Activated CD4-positive, alpha-beta T cell treated with anti-CD3 and anti-CD28 coated beads for 4 hours (primary cell): ENCODE measurements at places on chromosomes 4 and X.

GRCh38 chr4:140099983-140100382 lies 54.0 kb downstream of the MAML3 start:
- peak; percentile 8 for DNase-seq

DNA sequence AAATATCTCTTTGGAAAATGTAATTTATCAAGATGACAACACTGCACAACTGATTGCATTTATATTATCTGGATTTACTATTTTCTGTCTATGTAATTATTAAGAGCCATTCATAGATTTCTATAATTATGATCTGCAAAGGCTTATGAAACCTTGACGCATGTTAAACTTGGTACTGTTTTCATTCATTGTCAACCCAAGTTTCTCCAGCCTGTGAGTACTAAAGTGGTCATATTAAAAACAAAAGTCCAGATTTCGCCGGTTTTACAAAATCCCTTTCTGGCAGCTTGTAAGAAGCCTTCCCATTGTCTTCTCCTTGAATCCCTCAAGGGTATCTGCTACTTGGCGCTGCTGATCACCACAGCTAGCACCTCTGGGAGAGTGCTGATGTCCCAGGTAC lies 19.7 kb upstream of the GRPR start:
- no peak for DNase-seq

DNA sequence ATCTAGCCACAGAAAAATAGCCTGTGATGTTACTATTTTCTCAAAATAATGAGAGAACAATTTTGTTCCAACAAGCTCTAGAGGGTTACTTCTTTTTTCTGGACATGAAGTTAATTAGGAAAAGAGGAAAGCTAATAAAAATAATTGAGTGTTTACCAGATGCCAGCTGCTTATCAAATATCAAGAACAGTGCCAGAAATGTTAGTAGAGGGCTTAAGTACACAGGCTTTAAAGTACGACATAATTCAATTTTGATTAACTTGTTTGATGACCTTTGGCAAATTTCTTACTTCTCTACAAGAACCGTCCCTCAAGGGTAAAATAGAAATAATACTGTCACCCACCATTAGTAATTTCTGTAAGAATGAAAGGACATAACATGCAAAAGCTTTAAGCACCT lies 977.0 kb downstream of the FSTL5 start:
- DNase-seq = no peak

GRCh38 chrX:39308126-39308525 lies 506.9 kb downstream of the MID1IP1 start:
- DNase-seq = no peak

DNA sequence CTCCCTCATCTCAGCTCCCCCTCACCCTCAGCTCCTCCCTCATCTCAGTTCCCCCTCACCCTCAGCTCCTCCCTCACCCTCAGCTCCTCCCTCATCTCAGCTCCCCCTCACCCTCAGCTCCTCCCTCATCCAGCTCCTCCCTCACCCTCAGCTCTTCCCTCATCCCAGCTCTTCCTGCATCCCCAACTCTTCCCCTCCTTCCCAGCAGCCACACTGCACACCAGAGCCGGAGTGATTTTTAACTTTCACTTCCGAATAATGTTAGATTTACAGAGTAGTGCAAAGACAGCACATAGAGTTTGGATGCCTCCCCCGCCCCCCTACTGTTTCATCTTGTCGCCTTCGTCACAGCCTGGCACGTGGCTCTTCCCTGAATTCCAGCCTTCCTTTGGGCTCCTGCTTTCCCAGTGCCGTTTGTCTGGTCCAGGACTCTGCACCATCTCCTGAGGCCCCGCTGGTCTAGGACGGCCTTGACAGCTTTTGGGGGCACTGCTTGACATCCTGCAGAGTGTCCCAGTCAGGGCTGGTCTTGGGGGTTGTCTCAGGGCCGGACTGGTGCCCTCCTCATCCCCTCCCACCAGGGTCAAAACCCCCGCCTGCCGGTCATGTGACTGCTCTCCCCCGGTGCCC lies 110.2 kb downstream of the FAM53A start:
- no peak for DNase-seq

DNA sequence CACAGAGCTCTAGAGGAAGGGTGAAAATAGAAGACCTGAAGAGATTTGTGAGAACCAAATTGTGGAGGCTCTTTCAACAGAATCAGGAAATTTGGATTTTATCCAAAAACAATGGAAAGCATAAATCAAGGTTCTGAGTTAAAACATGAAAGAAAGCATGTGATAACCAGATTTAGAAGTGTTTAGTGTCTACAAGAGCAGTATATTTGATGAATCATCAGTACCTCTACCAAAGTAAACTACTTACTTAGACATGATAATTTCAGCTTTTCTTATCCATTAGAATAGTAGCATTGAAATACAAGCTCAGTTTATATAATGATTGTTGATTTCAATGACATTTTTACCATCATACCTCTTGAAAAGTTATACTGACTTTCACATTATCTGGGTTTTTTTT lies 25.9 kb upstream of the INTU start:
- no peak for DNase-seq

GRCh38 chr4:112422644-112423043 lies 93.3 kb downstream of the NEUROG2 start:
- no peak for DNase-seq

DNA sequence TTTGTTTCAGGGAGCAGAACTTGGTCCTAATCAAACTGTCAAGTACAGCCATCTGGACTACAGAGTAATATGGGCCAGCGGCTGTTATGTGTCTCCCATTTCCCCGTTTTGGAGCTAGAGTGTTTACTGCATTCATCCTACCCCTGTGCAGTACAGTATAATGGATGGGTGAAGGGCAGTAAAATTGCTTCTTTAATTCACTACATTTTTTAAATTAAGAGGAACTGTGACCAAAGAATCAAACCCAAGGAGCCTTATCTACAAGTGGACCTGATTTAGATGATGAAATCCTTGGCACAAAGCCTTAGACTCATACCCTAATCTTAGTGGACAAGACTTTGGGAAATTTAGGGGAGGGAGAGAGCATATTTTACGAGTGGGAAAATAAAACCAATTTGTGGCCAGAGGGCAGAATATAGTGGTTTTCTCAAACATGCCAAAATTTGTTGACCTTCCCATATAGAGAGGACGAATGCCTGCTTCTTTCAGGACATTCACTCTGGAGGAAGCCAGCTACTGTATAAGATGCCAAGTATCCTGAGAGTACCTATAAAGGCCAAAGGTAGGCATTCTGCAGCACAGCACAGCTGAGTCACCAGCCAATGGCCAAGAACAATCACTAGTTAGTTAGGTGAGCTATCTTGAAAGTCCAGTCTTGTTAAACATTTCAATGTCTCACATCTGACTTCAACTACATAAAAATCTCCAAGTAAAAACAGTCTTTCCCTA lies 253.8 kb upstream of the KCNIP4 start:
- DNase-seq = no peak

DNA sequence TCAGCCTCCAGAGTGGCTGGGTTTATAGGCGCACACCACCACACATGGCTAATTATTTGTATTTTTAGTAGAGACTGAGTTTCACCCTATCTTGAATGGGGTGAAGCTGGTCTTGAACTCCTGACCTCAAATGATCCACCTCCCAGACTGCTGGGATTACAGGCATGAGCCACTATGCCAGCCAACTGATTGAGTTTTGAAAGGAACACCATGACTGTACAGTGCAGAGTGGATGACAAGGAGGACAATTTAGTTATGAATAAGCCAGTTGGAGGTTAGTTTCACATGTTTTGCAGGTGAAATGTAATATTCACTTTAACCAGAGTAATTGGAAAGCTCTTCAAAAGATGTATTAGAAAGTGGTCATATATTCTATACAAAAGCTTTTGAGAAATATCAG lies 60.8 kb downstream of the PCDH18 start:
- DNase-seq = no peak

DNA sequence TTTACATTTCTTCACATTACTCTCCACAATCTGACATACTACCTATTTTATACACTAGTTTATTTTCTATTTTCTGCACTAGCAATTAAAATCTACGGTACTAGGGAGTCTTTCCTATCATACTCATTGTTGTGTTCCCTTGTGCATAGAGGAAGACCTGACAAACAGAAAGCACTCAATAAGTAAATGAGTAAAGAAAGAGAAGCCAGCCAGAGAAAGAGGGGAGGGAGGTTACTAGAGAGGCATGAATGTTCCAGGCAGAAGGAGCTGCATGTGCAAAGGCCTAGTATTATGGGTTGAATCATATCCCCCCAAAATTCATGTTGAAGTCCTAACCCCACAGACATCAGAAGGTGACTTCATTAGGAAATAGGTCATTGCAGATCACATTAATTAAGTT lies 114.0 kb downstream of the ZAR1 start:
- no peak for DNase-seq

- DNase-seq = no peak
Observed at GRCh38 chr4:71303850-71304249, 35.0 kb upstream of the SLC4A4 start.

GRCh38 chr4:70380578-70380977 lies 2.4 kb upstream of the SMR3B start:
- DNase-seq = no peak

GRCh38 chrX:11334165-11334564 lies 41.0 kb downstream of the AMELX start:
- DNase-seq = no peak

DNA sequence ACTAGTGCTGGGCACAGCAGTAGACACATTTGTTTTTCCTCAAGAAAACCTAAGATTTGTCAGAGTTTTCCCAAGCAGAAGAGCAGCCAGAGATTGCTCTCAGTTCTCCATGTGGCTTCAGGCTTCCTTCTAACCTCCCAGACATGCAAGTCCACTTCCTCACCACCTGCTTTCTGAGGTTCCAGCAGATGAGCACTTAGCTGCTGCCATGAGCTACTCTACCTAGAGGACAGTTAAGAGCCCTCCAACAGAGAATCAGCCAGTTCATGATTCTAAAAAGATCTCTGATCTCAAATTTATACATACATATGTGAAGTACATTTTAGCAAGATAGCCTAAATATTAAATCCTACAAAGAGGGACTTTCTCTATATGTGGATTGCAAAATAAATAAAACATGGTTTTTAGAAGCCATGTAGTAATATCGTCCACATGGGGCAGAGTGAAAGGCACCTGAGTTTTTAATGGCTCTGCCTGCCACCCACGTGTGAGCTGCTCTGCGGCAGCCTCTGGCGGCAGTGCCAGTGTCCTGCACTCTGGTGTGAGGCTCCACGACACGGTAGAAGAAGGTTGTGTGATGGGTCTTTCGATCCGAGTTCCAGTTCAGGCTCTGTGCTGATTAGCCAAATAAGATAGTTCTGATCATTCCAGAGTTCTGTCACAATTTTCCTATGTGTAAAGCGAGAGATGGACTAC lies 10.3 kb downstream of the CYP4V2 start:
- DNase-seq = peak; percentile 55

- no peak for DNase-seq
Observed at GRCh38 chr4:1490011-1490653, 83.9 kb upstream of the NKX1-1 start.

- no peak for DNase-seq
Observed at GRCh38 chrX:125810856-125811255, 355.2 kb downstream of the DCAF12L2 start.

- DNase-seq = no peak
Observed at GRCh38 chrX:130179579-130180215, 7.9 kb downstream of the RAB33A start.

- peak; percentile 18 for DNase-seq
Observed at GRCh38 chrX:989959-990510, 222.4 kb downstream of the CRLF2 start.
